ENCODE measurements at places on chromosomes 6 and 20. TPM values are rescaled to one million over a fixed set of nuclear protein-coding genes. Genes with fewer than 3 reads are reported as not detected.

DNA sequence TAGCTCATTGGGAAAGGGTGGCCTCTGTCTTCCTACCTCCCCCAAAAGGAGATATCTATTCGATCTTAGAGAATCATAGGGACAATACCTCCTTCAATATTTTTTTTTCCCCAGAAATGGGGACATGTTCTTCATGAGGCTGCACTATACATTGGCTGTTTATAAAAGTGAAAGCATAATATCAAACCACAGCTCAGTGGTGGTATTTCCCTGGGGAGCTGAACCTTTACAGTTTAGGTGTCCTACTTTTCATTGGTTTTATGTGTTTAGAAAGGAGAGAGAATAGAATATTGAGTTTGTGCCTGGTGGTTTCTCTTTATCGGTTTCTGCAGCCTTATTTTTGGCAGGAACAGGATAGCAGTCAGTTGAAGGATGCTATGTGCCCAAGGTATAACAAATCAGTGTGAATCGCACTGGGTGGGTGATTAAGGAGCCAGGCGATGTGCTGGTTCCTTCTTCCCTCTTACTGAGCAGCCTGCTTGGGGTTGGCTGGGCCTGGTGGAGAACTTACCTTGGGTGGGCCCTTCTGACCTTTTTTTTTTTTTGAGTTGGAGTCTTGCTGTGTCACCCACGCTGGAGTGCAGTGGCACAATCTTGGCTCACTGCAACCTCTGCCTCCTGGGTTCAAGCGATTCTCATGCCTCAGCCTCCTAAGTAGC lies 25.2 kb downstream of the UST start:
- no peak for DNase-seq

- DNase-seq = no peak
Observed at GRCh38 chr6:155107432-155108069, 112.4 kb downstream of the TIAM2 start.

GRCh38 chr6:6943421-6943820 lies 164.3 kb upstream of the RREB1 start:
- DNase-seq = no peak

DNA sequence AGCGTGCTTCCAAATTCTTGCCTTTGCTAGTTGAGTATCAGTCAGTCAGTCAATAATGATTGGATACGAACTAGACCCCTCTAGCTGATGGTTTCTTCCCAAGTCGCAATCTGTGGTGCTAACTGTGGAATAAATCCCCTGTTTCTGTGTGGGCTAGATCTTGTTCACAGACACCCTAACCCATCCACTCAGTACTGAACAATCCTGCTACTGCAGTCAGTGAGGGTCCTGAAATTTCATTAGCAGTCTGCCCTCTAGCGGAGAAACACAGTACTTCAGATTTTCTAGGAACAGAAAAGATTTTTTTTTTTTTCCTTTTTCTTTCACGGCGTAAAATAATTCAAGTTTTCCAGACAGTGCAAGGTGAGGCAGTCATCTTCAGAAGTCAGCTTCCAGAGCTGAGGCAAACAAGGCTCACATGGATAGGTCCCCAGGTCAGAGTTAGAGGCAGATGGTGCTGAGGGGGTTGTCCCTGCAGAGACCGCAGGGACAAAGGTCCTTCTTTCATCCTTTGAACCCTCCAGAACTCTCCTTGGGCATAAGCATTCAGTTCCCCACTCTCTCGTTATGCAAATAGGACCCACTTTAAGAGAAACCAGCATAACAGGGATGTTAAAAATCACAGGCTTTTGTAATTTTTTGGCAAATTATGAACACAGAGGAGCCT lies 119.6 kb downstream of the SCML4 start:
- DNase-seq = no peak

- no peak for DNase-seq
Observed at GRCh38 chr6:7100072-7100752, 7.5 kb upstream of the RREB1 start.

GRCh38 chr6:55017555-55018300 lies 156.6 kb upstream of the HCRTR2 start:
- no peak for DNase-seq

The PDE7B gene
- total RNA-seq = 1.0 TPM

The SPATS1 gene
- total RNA-seq = not detected

The BIRC7 gene
- not detected for total RNA-seq

The RARS2 gene
- total RNA-seq = 7.3 TPM

The PPP1R11 gene
- total RNA-seq = 18.9 TPM

All from body of pancreas (tissue), 4 donors.